ENCODE measurements at places on chromosomes 3 and 15.

DNA sequence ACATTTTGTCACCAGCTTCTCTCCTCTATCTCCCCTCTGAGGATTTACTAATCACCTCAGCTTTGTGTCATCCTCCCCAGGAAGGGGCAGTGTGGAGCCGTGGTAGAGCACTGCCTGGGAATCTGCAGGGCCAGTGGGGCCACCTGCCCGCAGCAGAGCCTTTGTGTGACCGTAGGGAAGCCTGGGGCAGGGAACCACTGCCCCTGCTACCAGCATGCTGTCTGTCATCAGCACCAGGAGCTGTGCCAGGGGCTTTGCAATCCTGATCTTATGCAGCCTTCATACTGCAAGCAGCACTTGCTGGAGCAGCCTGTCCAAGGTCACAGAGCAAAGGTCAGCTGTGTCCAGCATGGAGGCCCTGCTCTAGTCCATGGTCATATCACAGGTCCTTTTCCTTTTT lies 170.2 kb upstream of the IL12A start:
- DNase-seq, result no peak

GRCh38 chr3:136954251-136954650 lies 3.5 kb upstream of the IL20RB start:
- no peak for DNase-seq

GRCh38 chr3:106635271-106635670 lies 742.0 kb upstream of the CCDC54 start:
- DNase-seq, result no peak

DNA sequence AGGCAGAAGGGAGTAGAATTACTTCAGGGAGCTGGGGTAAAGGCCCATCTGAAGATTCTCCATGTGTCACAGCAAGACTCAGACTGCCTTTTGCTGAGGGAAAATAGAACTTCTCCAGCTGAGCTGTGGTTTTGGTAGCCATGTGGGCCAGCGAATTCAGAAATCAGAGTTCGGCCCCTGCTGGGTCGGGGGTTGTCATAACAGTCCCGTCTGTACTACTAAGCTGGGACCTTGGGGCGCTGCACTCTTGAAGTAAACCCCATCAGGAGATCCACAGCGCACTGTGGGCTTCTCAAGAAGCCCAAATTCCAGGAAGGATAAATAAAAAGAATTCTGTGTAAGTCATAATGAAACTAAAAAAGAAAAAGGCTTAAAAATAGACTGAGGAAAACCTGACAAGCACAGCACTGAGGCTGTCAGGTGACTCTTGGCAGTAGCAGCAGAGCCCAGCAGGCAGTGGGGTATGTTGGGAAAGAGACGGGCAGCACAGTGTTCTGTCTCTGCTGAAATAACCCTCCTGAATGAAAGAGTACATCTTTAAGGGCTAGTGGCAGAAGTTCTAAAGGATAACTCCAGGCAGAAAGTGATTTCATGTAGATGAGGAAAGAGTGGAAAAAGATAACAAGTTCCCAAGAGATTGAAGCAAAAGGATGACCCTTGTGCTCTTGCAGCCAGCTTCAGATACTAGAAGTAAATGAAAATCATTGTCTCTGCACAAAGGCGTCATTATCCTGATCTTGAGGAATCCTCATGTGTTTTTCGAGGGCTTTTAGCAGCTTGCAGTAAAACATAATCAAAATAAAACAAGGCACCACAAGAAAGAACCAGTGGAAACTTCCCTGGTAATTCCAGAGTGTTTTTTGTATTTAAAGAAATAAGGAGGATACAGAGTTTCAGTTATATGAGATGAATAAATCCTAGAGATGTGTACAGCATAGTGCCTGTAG lies 74.5 kb downstream of the RAB7A start:
- peak; percentile 79 for DNase-seq

DNA sequence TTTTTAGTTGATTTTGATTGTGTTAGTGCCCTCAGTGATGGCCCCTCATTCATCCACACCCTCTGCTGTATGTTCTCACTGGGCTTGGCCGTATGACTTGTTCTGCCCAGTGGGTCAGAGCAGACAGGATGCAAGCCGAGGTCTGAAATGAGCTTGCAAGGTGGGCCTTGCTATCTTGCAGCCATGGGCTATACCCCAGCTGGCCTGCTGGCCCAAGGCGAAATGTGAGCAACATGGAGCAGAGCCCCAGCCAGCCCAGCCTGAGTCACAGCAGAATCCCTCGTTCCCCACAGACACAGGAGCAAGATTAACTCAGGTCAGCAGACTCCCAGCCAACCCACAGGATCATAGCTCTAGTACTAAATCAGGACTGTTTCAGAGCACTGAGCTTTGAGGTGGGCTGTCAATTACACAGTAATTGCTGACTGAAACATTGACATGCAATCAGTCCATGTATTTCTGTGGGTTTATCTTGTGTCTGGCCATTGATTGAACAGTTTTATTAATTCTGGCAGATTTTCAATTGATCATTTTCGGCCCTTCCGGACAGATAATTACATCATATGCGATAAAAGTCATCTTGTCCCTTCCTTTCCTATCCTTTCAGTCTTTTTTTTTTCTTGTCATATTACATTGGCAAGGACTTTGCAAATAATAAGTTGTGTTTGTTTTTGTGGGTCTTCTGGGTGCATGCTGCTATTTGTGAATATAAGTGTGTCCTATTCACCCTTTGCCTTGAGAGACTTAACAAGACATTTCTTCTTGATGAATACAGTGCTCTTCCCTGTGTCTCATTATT lies 27.1 kb downstream of the KLF15 start:
- DNase-seq, result no peak

GRCh38 chr3:166425900-166426611 lies 588.8 kb upstream of the BCHE start:
- DNase-seq, result no peak
